BE2C (cell line): ENCODE measurements at places on chromosomes 4 and X.

GRCh38 chrX:679291-679979 lies 48.8 kb downstream of the SHOX start:
- DNase-seq: no peak

- peak; percentile 9 for DNase-seq
Measured at GRCh38 chr4:1373892-1374705, 27.1 kb downstream of the UVSSA start.

GRCh38 chrX:40933132-40933705 lies 152.0 kb upstream of the USP9X start:
- no peak for DNase-seq

DNA sequence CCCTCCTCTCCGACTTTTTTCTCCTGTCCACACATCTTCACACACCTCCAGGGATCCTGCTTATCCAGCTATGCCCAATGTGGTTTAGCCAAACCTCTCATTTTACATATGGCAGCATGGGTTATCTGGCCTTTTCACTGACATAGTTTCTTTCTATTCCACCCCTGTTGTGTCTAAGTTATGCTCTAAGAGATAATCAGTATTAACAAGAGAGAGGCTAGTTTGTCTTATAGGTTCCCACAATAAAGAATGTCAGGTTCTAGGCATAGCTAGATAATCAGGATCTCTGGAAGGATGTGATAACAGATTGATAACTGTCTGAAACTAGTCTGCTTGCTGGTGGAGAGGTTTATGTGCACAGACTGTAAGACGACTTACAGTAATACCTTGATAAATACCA lies 7.7 kb upstream of the GALNT7 start:
- no peak for DNase-seq

- DNase-seq: no peak
Measured at GRCh38 chrX:69362354-69362753, 141.8 kb upstream of the NALF2 start.

- no peak for DNase-seq
Measured at GRCh38 chr4:120658772-120659171, 263.8 kb downstream of the PRDM5 start.

GRCh38 chr4:118206627-118207026 lies 146.2 kb downstream of the PRSS12 start:
- DNase-seq: no peak

DNA sequence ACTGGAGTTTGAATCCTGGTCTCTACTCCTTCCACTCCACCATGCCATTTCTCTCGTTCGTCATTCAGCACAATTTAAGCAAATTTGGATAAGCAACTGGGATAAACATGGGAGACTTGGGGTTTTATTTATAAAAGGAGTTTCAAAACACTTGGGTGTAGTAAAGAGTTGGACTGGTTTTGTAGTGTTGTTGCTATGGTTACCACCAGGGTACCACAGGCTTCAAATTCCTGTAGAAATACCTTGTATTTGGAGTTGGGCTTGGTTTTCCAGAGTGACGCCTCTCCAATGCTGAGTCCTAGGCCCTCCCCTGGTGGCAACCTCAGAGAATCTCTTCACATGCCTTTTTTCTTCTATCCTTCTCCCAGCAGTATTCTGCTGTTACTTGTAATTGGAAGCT lies 27.9 kb upstream of the PHOX2B start:
- DNase-seq: no peak

DNA sequence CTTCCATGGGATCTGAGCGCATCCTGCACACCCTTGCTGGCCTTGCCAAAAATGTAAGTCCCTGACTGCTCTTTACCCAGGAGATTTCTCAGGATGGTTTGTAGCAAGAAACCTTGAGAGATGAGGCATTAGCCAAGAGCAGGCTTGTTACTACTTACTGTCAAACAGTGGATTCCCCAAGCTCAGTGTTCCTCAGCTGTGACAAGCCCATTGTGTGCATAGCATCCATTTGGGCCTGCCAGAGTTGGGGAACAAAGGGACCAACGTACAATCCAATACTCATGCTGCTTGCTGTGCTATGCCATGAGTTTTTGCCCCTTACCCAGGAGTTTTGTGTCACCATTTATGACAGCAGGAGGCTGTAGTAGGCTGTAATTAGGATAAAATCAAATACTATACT lies 267.6 kb downstream of the TENM3 start:
- DNase-seq: no peak

- no peak for DNase-seq
Measured at GRCh38 chr4:156800463-156800862, 171.1 kb downstream of the PDGFC start.

DNA sequence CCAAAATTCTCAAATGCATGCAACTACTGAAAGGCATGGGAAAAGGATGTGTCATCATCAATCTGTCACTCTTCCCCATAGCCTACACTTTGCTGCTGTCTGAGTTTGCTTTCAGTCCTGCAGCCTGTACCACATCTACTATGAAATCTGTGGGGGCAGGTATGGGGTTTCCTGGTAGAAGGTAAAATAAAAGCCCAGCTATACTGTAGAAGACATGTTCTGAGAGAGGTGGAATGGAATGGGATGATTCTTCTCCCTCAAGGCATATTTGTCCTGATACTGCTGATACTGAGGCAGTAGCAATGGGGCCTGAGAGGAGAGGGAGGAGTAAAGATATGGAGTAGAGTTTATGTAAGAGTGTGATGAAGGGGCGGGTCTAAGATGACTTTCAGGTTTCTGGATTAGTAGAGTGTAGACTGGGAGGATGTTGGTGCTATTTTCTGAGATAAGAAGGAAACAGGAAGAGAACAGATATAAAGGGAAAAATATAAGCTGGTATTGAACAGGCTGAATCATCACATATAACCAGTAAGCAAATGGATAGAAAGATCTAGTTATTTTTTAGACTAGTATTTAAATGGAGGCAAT lies 38.7 kb upstream of the GYPA start:
- no peak for DNase-seq

DNA sequence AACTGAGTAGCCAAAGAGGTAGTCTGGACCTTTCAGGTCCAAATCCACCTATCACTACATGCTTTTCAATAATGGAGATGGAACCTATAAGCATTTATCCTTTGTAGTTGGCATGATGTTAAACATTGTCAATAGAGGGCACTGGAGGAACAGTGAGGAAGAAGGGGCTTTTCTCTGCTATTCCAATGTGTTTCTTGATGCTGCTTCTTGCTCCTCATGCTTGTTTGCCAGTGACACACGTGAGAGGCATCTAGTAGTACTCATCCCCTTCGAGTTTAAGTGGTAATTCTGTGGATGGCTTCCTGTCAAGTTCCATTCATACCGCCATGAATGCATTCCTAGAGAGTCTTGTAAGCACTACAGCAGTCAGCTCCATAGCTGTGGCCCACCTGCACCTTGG lies 84.0 kb downstream of the NAA11 start:
- no peak for DNase-seq

- DNase-seq: no peak
Measured at GRCh38 chr4:118821590-118822293, 14.2 kb downstream of the SEC24D start.

DNA sequence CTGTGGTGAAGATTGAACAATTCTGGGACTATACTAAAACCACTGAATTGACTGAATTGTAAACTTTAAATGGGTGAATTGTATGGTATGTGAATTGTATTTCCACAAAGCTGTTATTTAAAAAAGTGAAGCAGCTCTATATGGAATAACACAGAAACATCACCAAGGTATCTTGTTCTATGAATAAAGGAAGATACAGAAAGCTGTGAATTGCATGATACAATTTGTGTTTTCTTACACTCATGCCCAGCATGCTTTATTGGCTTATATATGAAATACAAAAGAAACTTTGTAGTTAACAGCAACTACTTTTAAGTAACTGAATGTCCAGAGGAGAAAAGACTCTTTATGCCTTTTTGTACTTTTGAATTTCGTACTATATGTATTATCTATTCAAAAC lies 11.5 kb downstream of the CBR4 start:
- DNase-seq: no peak

GRCh38 chrX:76893930-76894329 lies 466.4 kb downstream of the MAGEE1 start:
- no peak for DNase-seq

- no peak for DNase-seq
Measured at GRCh38 chrX:1450361-1451161, 2.1 kb downstream of the ASMTL start.

DNA sequence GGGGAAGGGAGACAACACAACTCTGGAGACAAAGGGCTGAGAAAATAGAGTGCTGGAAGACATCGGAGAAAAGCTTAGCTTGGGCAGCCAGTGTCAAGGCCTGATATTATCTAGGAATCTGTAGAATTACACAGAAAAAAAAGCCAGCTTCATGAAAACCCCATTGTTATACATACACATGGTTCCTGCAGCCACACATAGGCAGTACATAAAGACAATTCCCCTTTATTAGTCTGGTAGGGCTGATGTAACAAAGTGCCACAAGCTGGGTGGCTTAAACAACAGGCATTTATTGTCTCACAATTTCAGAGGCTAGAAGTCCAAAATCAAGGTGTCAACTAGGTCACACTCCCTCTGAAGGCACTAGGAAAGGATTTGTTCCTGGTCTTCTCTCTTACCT lies 503.5 kb downstream of the MID1IP1 start:
- no peak for DNase-seq

GRCh38 chr4:108140328-108140727 lies 28.4 kb downstream of the LEF1 start:
- DNase-seq: no peak

- DNase-seq: peak; percentile 42
Measured at GRCh38 chr4:4327652-4328121, 37.6 kb downstream of the ZBTB49 start.

- DNase-seq: no peak
Measured at GRCh38 chr4:85861064-85861765, 386.3 kb downstream of the ARHGAP24 start.

- no peak for DNase-seq
Measured at GRCh38 chr4:58093352-58093751, 983.2 kb upstream of the IGFBP7 start.

DNA sequence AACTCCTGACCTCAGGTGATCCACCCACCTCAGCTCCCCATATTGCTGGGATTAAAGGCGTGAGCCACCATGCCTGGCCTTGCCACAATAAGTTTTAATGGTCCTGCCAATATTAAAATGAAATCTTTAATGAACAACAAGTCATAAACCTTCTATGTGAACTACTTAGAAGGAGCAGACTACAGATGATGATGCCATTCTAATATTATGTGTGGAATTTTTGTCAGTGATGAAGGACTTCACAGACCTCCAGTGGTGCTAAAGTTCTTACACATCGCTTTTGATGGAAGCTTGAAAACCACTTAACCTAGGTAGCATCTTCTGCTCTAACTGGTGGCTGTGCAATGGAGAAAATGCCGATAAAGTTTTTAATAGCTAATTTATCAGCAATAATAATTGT lies 331.4 kb downstream of the CCSER1 start:
- no peak for DNase-seq

- peak; percentile 64 for DNase-seq
Measured at GRCh38 chr4:150582146-150582872, at the start of gene MAB21L2. MAB21L2 (plus strand) TSS chr4:150582151; CDS start chr4:150583030, 879 bp downstream.

DNA sequence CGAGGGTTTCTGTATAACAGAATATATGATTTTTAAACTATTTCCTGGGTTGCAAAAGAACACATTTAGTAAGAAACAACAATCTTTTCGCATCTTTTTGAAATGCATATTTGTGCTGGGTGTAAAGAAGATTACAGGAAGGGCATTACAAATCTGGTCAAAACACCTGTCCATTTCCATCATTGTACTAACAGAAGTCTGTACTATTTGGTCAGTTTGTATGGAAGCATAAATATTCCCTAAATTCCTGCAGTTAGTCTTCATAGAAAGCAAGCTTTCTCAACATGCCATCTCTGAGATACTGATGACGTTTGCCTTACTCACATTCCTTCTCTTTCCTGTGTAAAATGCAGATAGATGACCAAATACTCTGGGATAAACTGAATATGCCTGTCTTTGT lies 203.3 kb downstream of the NWD2 start:
- no peak for DNase-seq

DNA sequence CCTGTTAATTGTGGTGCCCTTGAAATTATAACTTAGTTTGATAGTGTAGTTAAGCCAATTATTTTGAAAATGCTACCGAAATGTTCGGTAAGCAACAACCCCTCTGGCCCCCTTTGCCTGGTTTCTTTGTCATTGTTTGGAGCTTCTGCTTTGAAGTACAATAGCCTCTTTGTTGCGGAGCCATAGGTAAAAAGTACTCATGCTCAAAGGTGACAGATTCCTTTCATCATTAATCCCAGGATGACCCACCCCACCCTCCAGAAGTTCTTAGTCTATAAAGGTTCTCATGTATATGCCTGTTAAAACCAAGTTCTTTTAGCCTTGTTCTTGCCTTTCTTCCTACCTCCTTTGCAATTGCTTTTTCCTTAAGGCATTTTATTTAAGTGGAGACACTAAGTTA lies 42.4 kb upstream of the SMARCAD1 start:
- no peak for DNase-seq

- DNase-seq: no peak
Measured at GRCh38 chr4:139266208-139266582, 13.8 kb downstream of the MGARP start.

GRCh38 chr4:48585401-48585800 lies 95.3 kb downstream of the ZAR1 start:
- DNase-seq: no peak
